Lung (tissue), 17 donors: ENCODE measurements at places on chromosomes 3 and 15. TPM values are rescaled to one million over a fixed set of nuclear protein-coding genes. Genes with fewer than 3 reads are reported as not detected.
A peak's percentile ranks its signal among the peaks of the same experiment; 100 is the strongest.

GRCh38 chr3:58246148-58247047 lies 8.8 kb downstream of the ABHD6 start:
- DNase-seq: peak; percentile 19

The ARGFX gene
- not detected for total RNA-seq

DNA sequence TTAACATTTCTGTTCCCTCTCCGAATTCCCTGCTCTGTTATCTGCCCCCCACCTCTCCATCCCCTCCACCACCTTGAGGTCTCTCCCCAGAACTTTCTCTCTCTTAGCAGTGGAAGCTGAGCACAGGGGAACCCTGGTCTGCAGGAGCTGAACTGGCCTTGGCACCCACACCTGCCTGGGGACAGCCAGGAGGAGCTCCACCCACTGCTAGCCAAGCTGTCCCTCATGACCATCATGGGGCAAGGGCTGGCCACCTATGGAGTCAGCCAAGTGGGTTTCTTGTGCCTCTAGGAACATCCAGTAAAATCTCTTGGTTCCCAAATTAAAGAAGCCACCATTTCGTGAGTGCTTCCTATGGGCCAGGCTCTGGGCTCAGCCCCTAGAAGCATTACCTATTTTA lies 276.4 kb upstream of the TLE3 start:
- no peak for DNase-seq

- DNase-seq: no peak
These were observed 274.0 kb upstream of the TGFBR2 start for GRCh38 chr3:30332196-30333021.

The HRG gene
- 0.15 TPM for total RNA-seq

DNA sequence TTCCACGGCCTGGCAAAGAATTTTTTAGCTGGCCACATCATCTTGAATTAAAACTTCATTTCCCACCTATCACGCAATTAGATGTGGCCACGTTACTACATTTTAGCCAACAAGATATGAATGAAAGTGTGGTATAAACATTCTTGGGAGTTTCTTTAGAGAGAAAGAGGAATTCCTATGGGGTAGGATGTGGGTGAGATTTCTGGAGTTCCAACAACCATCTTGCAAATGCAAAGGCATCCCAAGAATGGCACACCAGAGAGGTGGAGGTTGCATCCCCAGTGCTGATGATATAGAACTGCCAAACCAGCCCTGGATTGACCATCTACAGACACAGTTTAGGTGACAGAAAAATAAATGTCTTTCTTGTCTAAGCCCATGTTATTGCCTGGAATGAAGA lies 66.3 kb upstream of the AKAP13 start:
- DNase-seq: no peak

The PDE8A gene
- total RNA-seq: 39.0 TPM

DNA sequence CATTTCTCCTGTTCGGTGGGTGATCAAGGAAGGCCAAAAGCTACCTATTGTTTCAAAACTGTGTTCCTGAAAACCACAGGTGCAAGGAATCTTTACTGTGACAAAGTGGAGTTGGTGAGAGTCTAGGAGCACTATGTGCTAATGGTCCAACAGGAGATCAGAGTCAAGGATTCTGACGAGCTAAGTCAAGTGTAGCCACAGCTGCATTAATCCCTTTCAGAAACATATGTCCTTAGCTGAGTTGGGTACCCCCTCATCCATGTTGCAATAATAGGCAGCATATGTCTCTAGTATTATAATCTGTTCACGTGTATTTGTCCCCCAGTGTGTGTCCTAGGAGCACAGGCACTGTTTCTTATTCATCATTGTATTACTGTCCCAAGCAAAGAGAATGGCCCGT lies 1.7 kb downstream of the VPS39 start:
- no peak for DNase-seq

GRCh38 chr3:155093261-155093660 lies 13.1 kb downstream of the MME start:
- no peak for DNase-seq

The HYAL2 gene
- 218 TPM for total RNA-seq

GRCh38 chr3:43372809-43373559 lies 86.6 kb downstream of the SNRK start:
- DNase-seq: no peak

DNA sequence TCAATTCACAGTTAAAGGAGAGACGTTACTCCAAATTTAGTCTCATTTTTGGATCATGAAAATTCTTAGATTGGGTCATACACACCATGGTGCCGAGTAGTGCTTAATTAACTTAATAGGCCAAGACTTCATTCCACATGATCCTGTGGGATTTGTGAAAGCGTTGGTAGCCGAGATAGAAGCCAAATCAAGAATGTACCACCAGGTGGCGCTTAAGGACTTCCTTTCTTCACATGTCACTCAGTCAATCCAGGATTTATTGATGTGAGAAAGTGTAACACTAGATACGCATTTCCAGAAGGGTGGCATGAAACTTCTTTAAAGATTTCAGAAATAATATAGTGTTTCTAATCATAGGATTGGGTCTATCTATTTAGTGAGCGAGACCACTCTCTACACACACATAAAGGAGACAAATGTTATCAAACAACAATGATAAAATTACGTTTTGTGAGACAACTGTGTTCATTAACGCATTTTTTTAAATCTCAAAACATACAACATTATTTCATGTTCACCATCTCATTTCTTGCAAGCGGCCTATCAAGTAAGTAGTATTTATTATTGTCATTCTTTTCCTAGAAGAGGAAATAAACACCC lies 436.1 kb downstream of the CHL1 start:
- DNase-seq: peak; percentile 80

- DNase-seq: no peak
These were observed 27.6 kb upstream of the GAP43 start for GRCh38 chr3:115595611-115596275.

DNA sequence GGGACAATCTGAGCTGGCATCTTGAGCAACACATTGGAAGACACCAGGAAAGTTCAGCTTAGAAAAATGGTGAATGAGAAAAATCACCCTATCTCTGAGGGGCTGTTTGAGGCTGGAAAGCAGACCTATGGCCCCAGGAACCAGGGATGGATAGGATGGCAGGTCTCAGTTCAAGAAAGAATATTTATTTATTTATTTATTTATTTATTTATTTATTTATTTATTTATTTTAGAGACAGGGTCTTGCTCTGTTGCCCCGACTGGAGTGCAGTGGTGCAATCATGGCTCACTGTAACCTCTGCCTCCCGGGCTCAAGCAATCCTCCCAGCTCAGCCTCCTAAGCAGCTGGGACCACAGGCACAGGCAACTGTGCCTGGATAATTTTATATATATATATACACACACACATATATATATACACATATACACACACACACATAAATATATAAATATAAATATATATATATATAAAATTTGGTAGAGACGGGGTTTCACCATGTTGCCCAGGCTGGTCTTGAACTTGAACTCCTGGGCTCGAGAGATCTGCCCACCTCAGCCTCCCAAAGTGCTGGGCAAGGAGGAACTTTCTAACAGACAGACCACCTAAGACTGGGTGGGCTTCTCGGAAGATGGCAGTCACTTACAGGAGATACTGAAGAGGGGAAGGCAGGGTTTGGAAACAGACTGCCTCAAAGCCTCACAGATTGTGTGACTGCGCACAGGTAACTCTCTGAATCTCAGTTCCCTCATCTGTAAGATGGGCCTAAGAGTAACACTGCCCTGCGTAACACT lies 29.7 kb downstream of the CCDC13 start:
- DNase-seq: no peak

GRCh38 chr3:157131861-157132260 lies 28.1 kb downstream of the CCNL1 start:
- no peak for DNase-seq

GRCh38 chr3:18840535-18841137 lies 307.7 kb upstream of the KCNH8 start:
- DNase-seq: no peak

The IQCF5 gene
- total RNA-seq: not detected

GRCh38 chr3:41259449-41260062 lies 60.3 kb downstream of the CTNNB1 start:
- DNase-seq: no peak

- no peak for DNase-seq
These were observed 31.2 kb downstream of the RYR3 start for GRCh38 chr15:33341953-33342352.

DNA sequence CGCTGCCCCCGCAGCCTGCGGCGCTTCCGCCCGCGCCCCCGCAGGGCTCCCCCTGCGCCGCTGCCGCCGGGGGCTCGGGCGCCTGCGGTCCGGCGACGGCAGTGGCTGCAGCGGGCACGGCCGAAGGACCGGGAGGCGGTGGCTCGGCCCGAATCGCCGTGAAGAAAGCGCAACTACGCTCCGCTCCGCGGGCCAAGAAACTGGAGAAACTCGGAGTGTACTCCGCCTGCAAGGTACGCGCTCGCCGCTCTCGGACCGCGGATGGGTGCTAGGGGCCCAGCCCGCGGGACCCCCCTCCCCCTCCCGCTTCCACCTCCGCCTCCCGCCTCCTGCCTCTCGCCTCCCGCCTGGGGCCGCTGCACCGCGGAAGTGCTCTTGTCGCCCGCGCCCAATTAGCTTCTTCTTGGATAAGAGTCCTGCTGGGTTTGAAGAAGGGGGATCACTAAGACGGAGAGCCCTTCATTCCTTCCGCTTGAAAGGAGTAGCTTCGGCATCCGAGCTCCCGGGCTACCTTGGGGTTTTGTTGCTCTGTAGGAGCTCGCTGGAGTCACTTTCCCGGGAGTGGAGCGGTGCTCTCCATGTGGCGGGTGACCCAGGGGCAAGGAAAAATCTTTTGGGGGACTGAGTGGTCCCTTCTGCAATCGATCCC lies 426 bp downstream of the KAT2B start:
- DNase-seq: peak; percentile 91

DNA sequence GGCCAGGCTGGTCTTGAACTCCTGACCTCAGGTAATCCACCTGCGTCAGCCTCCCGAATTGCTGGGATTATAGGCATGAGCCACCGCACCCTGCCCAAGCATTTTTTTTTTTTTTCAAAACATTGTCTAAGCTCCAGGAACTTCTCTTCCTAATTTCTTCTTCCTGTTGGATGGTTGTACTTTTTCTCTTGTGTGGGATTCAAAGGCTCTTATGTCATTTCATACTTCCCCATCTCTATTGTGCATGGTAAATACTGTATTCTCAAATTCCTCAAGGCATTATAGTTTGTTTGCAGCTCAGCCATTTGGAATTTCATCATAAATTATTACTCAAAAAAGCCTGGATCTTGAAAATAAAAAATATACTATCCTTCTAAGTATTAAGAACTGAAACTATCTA lies 199.1 kb upstream of the GADL1 start:
- DNase-seq: no peak

DNA sequence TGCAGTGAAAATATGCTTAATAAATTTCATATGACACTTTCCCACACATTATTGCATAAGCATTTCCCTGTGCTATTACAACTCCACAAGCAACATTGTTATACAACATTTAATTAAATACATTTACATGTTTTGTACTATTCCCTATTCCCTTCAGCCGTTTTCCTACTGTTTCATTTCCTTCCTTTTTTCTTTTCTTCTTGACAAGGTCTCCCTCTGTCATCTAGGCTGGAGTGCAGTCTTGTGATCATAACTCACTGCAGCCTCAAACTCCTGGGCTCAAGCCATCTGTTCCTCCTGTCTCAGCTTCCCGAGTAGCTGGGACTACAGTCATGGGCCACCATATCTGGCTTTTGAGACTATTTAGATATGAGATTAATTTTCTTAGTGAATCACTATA lies 254.7 kb downstream of the NFKBIZ start:
- no peak for DNase-seq

DNA sequence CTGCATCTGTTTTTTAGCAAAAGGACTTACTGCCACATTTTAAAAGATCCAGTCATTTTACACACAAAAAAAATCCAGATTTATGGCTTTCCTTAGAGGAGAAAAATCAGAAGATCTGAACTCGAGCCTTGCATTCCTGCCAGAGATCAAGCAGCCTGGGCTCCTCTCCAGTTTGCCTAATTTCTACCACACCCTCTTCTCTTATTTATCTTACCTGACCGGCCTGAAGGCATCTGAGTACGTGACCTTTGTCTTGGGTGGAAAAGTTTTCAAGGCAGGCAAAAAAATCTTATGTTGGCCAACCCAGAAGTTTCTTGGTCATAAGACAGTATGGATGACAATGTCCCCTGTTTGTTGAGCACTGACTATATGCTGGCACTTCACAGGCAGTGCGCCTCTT lies 60.3 kb downstream of the CHRD start:
- DNase-seq: no peak

GRCh38 chr3:139930211-139930610 lies 4.8 kb upstream of the CLSTN2 start:
- DNase-seq: no peak

GRCh38 chr3:141240687-141241615 lies 9.3 kb downstream of the PXYLP1 start:
- DNase-seq: no peak

The MUC20 gene
- total RNA-seq: 15.7 TPM

GRCh38 chr15:76987896-76988860 lies 6.7 kb upstream of the PSTPIP1 start:
- no peak for DNase-seq

DNA sequence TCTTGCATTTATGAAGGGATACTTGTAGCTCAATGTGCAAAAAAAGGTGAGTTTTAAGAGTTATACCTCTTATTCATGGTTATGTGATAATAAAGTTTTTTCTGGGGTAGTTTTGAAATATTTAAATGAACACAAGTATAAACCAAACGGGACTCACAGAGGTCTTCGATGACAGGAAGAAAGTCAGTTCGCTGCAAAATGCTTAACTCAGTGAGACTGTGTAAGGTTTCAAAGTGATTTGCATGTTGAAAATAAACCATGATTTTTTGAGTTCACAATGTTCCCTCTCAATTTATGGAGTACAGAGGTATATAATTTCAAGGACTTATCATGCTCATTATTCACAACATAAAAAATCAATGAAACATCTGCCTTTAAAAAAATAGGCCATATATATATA lies 36.3 kb upstream of the MYH15 start:
- DNase-seq: no peak

GRCh38 chr15:79682851-79683288 lies 213.9 kb downstream of the MTHFS start:
- DNase-seq: no peak

GRCh38 chr3:151330899-151331298 lies 1.6 kb upstream of the P2RY13 start:
- DNase-seq: peak; percentile 73

DNA sequence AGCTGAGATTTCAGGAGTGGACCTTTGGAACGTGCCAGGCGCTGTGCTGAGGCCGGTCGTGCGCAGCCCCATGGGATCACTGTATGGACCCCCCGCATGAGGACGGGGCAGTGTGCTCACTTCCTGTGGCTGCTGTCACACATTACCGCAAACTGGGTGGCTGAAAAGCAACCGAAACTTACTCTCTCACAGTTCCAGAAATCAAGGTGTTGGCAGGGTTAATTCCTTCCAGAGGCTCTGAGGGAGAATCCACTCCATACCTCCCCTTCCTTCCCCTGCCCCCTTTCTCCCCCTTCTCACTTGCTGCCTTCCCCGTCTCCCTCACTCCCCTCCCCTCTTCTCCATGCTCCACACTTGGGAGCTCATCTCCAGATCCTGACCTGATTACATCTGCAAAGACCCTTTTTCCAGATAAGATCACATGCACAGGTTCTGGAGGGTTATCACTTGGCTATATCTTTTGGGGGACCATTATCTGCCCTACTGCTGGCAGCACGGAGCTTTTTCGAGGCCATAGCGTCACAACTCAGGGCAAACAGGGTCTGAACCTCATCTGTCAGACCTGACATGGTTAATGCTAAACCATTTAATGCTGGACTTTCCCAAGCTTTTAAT lies 41.2 kb downstream of the KLF13 start:
- no peak for DNase-seq

GRCh38 chr3:197591816-197592215 lies 36.0 kb upstream of the BDH1 start:
- DNase-seq: no peak

GRCh38 chr15:55003965-55004873 lies 192.5 kb downstream of the RSL24D1 start:
- DNase-seq: peak; percentile 57

The LRRC31 gene
- total RNA-seq: 0.43 TPM
